SJSA1 (cell line): ENCODE measurements at places on chromosomes 2 and 18. TPM values are rescaled to one million over a fixed set of nuclear protein-coding genes. Genes with fewer than 3 reads are reported as not detected.
A peak's percentile ranks its signal among the peaks of the same experiment; 100 is the strongest.

DNA sequence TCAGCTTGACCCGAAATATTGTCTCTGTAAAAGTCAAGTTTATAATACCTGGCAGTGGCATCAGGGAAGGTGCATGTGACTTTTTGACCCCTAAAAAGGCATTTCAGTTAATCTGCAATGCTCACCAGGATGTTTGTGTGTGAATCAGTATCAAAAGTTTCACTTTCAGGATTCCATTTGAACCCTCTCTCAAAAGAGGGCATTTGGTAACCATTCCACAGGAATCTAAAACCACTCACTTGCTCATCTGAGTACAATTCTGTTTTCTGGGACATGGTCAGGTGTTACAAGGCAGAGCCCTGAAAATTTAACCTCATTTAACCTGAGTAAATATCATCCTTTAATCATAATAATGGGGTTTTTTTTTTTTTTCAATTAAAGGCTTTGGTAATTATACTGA is 77.9 kb upstream of the KLF7 start:
- no peaks in the 10 kb centered on the region for H3K27me3 ChIP-seq
- no peak for DNase-seq
- H3K4me3 ChIP-seq = no peak overlapping the region
- peaks cover 35% of the 10 kb centered on the region for H3K4me1 ChIP-seq

The DSG2 gene
- total RNA-seq = 48.2 and 65.5 TPM in 2 replicates

DNA sequence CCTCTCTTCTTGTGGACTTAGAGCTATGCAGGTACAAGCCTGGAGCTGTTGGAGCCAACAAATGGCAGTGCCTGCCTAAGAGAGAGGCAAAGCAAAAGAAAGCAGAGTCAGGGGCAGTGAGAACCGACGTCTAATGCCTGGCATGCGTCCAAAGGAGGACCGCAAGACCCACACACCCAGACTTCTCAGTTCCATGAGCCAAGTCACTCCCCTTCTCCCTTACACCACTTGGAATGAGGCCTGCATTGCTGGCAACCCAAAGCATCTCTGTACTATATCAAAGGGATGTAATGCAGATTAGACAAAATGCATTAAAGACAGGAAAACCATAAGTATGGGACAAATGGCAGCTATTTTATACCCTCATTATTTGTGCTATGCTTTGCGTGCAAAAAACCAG is 49.9 kb upstream of the RNU4ATAC start:
- peak; percentile 75 for DNase-seq
- H3K36me3 ChIP-seq = peaks cover 8% of the 10 kb centered on the region
- peaks cover 88% of the 10 kb centered on the region for H3K4me1 ChIP-seq
- H3K4me3 ChIP-seq = no peak overlapping the region
- no peak overlapping the region for H3K27ac ChIP-seq

DNA sequence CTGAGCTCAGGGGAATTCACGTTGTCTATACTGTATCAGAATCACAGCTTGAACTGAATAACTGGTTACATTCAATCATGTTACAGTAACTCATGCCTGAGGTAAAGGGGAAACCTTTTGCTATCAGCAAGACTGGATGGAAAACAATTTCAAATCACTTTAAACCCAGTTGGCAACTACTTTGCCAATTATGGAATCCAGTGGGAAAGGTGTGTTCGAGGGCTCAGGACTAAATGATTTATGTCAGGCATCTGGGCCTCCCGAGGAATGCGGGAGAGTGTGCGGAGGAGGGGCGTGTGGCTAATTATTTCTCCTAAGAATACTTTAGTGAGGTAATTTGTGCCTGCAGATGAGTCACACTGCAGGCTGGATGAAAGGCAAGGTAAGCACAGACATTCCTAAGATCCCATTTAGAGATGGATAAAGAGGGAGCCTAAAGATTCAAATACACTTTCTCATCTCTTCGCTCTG is 100.1 kb downstream of the HRH4 start:
- H3K27ac ChIP-seq = no peak overlapping the region
- no peaks in the 10 kb centered on the region for H3K36me3 ChIP-seq
- no peak for DNase-seq
- H3K4me3 ChIP-seq = no peak overlapping the region
- no peaks in the 10 kb centered on the region for H3K4me1 ChIP-seq
- H3K27me3 ChIP-seq = 0 out of 2 replicates have a peak, but pooled peaks cover 3% of the 10 kb centered on the region

The CD302 gene
- 12.6 and 16.4 TPM in 2 replicates for total RNA-seq

DNA sequence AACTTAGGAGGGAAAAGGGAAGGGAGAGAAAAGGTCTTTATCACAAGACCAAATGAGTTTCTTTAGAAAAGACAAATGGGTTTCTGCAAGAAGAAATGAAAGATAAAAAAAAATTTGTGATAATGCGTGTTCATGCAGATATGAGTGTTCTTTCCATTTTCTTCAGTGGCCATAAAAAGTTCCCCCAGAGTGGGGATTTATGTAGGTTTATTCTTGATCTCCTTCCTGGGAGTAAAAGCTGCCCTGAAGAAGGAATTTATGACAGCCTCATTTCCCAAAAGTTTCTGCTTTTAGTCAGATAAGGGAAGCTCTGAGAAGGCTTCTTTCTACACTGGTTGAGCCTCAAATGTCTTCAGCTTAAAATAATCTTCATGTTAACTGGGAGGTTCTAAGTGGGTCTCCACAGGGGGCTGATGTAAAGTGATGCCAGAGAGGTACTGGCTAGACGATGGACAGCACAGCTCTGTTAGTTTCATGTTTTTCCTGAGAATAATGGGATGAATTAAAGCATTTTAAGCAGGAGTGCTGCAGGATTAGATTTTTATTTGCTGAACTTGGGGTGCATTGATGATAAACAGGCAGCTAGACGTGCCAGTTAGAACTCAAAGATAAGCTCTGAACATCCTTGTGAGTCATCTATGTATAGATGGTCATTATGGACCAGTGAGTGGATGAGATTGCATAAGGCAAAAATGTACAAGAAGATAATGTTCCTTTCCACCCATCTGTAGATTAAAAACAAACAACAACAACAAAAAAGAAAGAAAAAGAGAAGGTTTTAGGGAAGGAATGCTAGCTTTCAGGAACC is 99.4 kb upstream of the MSH2 start:
- no peaks in the 10 kb centered on the region for H3K27me3 ChIP-seq
- DNase-seq = no peak
- no peaks in the 10 kb centered on the region for H3K36me3 ChIP-seq
- peaks cover 14% of the 10 kb centered on the region for H3K4me1 ChIP-seq

GRCh38 chr18:48922801-48923730 is 27.7 kb downstream of the SMAD7 start:
- peak overlapping the region; percentile 36 for H3K27ac ChIP-seq
- H3K4me3 ChIP-seq = no peak overlapping the region
- H3K27me3 ChIP-seq = no peaks in the 10 kb centered on the region

The FASTKD2 gene
- 36.5 and 41.4 TPM in 2 replicates for total RNA-seq

DNA sequence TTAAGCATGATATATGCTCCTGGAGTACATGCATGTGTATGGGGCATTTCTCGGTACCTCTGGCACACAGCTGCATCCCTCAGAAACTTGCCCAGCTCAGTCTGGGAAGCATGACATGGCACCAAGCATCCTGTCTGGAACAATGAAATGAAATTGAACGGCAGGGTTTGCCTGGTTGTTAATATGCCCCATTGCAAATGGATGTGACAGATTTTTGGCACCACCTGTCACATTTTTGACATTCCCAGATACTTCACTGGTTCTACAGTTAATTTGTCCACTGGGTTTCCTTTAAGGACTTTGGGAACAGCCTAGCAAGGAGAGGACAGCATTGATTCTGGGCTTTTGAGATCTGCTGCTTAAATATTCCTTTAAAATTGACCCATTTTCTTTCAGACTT is 305.8 kb downstream of the TSN start:
- H3K27ac ChIP-seq = no peak overlapping the region
- H3K4me1 ChIP-seq = no peaks in the 10 kb centered on the region
- no peaks in the 10 kb centered on the region for H3K27me3 ChIP-seq
- H3K36me3 ChIP-seq = no peaks in the 10 kb centered on the region

The CABYR gene
- total RNA-seq = 9.3 and 9.5 TPM in 2 replicates

DNA sequence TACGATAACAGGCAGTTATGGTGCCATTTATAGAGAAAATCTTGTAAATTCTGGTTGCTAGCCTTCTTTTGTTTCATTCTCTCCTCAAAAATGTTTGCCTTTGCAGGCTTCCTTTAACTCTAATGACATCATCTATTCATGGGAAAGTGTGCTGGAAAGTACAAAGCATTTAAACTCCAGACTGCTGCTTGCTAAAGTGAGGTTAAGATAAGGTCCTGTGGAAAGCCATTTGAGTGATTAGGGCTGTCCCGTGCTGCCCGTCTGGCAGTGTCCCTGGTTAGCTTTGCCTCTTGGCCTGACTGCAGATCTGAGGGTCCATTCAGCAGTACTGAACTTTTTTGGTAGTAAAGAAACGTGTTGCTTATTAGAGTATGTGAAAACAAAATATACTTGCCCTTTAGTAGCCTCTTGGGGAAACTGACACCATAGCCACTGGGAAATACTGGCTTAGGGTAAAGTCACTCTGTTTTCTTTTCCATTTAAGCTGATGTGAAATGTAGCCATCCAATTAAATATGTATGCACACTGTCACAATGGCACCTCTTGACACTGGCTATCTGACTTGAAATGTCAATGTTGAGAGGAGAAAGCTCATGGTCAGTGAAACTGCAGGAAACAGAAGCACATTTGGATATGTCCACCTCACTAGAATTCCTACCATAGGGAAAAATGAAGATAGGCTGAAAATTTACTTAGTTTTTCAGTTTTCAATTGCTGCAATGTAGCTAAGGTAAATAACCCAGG is 321.5 kb downstream of the SLC8A1 start:
- H3K27me3 ChIP-seq = no peaks in the 10 kb centered on the region
- H3K27ac ChIP-seq = 0 out of 2 replicates have a peak overlapping the region, but pooled peaks have one; percentile 3
- DNase-seq = no peak
- no peak overlapping the region for H3K4me3 ChIP-seq

The SLC19A3 gene
- total RNA-seq = not detected in 2 replicates

The ERICH2 gene
- not detected in 2 replicates for total RNA-seq

DNA sequence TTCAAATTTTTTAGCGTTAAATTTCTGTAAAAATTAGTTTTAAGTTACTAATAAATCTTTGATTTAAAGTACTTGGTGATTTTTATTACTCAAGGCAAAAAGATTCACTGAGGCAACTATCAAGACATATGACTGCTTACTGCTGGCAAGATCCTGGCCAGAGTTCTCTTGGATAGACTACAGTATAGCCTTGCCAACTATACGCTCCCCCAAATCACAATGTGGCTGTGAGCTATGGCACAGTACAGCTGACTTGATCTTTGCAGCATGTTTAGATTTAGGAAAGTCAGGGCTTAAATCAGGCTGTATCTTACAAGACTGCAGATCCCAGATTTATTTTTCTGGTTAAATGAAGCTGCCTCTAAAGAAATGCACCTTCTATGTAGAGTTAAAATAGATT is 26.5 kb downstream of the MSTN start:
- H3K27me3 ChIP-seq = no peaks in the 10 kb centered on the region
- no peaks in the 10 kb centered on the region for H3K36me3 ChIP-seq
- no peak overlapping the region for H3K27ac ChIP-seq
- no peak for DNase-seq
- no peak overlapping the region for H3K4me3 ChIP-seq
- H3K4me1 ChIP-seq = no peaks in the 10 kb centered on the region

DNA sequence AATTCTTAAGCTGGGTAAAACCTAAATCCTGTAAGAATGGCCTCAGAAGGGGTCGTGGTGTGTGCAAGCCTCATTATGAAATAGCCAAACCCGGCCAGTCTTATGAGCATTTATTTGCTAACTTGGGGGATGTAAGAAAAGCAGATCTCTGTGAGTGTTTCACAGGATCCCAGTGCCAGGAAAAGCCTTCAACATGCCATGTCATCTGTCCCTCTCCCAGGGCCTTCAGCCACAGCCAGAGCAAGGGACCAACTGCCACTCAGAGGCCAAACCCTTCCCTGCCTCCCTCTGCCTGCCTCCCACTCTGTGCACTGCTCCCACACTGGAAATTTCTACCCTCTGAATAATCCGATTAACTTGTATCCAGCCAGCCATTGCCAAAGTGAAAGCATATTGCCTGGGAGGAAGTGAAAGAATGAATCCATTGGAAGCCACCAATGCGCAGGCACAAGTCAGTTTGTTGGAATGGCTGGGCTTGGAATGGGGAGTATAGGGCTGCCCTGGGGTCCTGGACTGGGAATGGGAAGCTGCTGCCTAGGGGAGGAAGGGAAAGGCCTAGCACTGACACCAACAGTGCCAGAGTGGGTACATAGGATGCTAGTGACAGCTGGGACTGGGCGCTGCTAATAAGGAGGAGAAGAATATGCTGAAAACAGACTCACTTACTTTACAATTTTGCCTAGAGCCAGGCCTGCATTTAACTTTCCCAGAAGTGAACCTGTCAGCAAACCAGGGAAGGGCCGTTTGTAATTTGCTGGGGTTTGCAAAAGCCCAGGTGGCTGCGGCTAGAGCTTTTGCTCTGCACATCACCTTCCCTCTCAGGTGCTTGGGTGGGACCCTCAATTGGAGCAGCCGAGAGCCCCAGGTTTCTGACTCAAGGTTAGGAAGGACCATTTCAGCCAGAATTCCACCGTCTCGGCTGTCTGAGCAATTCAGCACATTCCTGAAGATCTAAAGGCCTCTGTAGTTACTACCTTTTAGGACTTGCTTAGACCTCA is 146.6 kb upstream of the NCK2 start:
- H3K4me1 ChIP-seq = no peaks in the 10 kb centered on the region
- no peaks in the 10 kb centered on the region for H3K27me3 ChIP-seq
- no peak for DNase-seq
- no peaks in the 10 kb centered on the region for H3K36me3 ChIP-seq
- no peak overlapping the region for H3K4me3 ChIP-seq
- no peak overlapping the region for H3K27ac ChIP-seq

- DNase-seq = no peak
- no peaks in the 10 kb centered on the region for H3K36me3 ChIP-seq
- no peaks in the 10 kb centered on the region; the same call in 1 of the 2 replicates for H3K4me1 ChIP-seq
- no peak overlapping the region for H3K27ac ChIP-seq
Observed at GRCh38 chr2:148924514-148925178, 49.6 kb downstream of the KIF5C start.

GRCh38 chr2:177289824-177290628 is 25.5 kb upstream of the NFE2L2 start:
- no peak overlapping the region for H3K4me3 ChIP-seq
- no peak for DNase-seq
- peaks cover 8% of the 10 kb centered on the region for H3K4me1 ChIP-seq
- no peaks in the 10 kb centered on the region for H3K27me3 ChIP-seq
- no peaks in the 10 kb centered on the region for H3K36me3 ChIP-seq

GRCh38 chr18:44602380-44602779 is 78.3 kb upstream of the SETBP1 start:
- DNase-seq = peak; percentile 51
- peak overlapping the region; percentile 91 for H3K27ac ChIP-seq
- H3K4me1 ChIP-seq = peaks cover 28% of the 10 kb centered on the region
- no peaks in the 10 kb centered on the region for H3K27me3 ChIP-seq
- H3K4me3 ChIP-seq = no peak overlapping the region
- no peaks in the 10 kb centered on the region for H3K36me3 ChIP-seq
